Activated CD4-positive, alpha-beta T cell treated with anti-CD3 and anti-CD28 coated beads, Interleukin-2, amount 50 U/mL, for 24 hours (primary cell): ENCODE measurements at places on chromosomes 5 and 9.

DNA sequence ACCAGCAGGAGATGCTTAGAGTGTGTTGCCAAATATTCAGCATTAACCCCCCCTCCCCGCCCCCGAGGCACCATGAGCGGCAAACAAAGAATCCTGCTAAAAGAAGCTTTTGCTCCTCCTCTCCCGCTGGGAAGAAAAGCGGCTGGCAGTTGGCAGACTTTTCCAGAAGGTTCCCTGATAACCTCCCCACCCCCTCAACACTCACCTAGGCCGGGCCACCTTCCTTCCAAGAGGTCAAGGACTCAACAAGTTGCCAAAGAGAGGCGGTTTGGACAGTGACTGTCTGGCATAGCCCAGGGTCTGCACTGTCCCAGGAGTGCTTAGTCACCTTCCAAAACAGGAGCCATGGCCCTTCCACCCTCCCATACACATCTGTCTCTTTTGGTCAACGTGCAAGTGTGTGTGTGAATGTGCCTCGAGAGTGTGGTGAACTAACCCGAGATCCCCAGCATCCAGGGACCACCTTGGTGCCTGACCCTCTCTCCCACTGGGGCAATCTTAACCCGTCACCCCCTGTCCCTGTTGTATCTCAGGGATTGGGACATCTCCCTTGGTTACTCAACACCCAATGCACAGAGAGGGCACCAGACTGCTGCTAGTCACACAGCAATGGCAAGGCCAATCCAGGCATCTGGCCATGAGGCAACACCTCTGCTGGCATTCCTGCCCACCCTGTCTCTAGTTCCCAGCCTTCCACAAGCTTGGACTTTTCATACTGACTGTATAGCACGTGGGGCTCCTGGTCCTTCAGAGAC is 18.9 kb downstream of the CAMK2A start:
- no peak for DNase-seq

DNA sequence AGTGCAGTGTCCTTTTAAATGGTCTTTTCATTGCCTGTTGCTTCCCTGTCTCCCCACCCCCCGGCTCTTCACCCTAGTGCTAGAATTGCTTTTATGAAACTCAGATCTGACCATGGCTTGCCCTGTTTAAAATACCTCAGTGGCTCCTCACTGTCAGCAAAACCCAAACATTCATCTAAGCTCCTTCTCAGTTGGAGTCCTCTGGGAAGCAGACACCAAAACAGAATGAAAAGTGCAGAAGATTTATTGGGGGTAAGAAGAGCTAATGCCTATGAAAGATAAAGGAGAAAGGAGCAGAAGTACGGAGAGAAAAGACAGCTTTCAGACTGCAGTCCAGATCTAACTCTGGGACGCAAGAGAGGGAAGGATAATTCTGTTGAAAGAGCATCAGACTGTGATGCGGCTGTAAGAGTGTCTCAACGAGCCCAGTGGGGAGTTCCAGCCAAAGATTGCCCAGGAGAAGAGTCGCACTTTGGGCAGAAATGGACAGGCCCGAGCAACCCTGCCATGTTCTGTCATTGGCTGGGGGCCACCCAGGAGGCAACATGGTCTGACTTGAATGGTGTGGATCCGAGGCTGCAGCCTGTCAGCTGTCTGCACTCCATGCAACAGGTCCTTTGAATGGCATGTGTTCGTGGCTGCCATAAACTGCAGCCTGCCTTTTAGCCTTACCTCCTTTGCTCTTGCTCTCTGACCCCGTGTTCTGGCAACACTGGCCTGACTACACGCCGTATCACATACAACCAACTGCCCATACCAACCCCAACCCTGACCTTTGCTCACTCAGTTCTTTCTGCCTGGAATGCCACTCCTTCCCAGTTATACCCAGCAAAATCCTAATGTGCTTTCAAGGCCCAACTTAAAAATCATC is 55.9 kb downstream of the IRF1 start:
- DNase-seq = no peak

DNA sequence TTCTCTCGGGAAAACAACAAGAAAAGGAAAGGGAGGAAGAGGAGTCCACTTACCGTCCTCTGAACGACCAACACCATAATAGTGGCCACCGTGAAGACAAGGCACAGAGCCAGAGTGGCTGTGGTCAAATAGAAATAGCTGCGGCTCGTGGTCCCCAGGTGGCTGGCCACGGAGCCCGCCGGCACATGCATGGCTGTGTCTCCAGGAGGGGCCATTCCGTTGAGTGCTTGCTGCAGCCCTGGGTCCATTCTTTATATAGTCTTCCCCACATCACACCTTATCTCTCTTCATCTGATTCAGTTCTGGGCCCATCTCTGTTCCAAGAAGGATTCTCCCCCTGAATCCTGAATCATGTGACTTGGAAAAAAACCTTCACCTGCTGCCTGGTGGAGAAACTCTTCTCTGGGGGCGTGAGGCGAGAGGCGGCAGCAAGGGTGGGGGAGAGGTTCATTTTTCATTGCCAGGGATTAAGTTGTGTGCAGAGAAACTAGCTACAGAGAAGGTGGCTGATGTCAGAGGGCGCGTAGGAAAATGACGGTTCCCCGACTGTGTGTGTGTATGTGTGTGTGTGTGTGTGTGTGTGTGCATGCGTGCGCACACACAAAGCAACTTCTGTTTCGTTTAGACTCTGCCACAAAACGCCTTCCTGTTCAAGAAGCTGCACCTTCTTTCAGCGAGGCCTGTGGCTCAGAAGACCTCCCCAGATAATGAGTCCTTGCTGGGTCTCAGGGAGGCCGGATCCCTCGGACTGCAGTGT is at the start of gene TNFSF8:
TSS of gene TNFSF8 (minus strand) at position 536 of the 757 bp plus-strand sequence. CDS start at position 248, 288 bp downstream.
- peak; percentile 70 for DNase-seq

GRCh38 chr5:154038261-154038706 is 426 bp downstream of the FAM114A2 start:
- DNase-seq = no peak

DNA sequence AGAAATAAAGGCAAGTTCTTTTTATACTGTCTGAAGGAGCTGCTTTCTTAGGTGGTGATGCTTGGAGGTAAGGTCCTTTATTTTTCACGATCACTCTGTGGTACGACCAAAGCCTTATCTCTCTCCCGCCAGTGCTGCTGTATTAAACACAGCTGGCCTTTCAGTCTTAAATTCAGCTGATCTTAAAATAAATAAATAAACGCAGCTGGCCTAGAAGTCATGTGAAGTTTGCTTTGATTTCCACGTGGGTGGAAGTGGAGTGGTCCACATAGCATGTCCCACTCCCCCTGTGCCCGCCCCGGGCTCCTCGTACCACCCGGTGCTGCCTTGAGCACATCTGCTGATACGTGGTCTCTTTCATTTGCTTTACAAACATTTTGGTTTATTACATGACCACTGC is 260.4 kb downstream of the FANCC start:
- no peak for DNase-seq

- no peak for DNase-seq
Observed at GRCh38 chr5:157616785-157617184, 35.5 kb downstream of the SOX30 start.

GRCh38 chr9:99167694-99168093 is 54.0 kb downstream of the ALG2 start:
- no peak for DNase-seq

GRCh38 chr5:80054682-80055081 is 19.5 kb downstream of the THBS4 start:
- DNase-seq = no peak

GRCh38 chr9:78358329-78359051 is 61.6 kb downstream of the PSAT1 start:
- no peak for DNase-seq

DNA sequence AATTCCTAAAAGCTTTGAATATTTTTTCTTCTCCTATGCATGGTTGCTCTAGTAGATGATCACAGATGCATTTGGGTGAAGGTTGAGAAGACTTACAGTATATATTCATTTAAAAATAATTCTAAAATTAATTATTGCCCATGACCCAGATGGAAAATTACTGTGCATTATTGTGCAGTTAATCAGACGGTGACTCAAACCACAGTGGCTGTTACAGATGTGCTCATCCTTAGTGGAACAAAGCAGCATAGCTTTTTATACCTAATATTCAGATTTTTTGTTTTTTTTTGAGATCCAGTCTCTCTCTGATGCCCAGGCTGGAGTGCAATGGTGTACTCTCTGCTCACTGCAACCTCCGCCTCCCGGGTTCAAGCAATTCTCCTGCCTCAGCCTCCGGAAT is 10.7 kb downstream of the OR2V1 start:
- DNase-seq = no peak

DNA sequence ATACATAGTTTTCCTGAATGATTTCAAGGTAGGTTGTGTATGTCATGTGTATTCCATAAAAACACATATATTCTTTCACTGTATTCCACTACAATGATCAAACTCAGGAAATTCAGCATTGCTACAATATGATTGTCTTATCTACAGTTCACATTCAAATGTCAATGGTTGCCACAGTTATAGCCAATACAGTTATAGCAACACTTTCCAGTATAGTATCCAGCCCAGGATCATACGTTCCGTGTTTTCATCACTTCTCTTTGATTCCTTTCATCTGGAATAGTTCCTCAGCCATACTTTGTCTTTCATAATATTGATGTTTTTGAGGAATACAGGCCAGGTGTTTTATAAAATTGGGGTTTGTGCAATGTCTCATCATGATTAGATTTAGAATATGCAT is 9.5 kb downstream of the OR2S2 start:
- no peak for DNase-seq

DNA sequence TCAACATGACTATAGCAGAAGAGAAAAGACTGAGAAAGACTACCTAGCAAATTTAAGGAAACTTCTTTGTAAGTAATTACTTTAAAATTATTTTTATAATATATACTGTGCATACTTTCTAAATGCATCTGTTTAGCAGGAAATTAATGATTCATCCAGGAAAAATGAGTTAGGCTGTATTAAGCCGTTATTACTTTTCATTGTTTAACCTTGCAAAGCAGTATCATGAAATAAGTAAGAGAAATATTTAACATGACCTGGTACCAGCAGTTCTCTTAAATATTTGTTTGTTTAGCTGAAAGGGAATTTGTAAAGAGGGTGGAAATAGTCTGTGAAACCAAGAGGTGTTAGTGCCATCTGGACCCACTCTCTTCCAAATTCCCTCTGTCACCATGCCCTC is 175.0 kb downstream of the GNAQ start:
- DNase-seq = no peak

- DNase-seq = no peak
Observed at GRCh38 chr5:5792106-5792505, 369.6 kb downstream of the ICE1 start.

DNA sequence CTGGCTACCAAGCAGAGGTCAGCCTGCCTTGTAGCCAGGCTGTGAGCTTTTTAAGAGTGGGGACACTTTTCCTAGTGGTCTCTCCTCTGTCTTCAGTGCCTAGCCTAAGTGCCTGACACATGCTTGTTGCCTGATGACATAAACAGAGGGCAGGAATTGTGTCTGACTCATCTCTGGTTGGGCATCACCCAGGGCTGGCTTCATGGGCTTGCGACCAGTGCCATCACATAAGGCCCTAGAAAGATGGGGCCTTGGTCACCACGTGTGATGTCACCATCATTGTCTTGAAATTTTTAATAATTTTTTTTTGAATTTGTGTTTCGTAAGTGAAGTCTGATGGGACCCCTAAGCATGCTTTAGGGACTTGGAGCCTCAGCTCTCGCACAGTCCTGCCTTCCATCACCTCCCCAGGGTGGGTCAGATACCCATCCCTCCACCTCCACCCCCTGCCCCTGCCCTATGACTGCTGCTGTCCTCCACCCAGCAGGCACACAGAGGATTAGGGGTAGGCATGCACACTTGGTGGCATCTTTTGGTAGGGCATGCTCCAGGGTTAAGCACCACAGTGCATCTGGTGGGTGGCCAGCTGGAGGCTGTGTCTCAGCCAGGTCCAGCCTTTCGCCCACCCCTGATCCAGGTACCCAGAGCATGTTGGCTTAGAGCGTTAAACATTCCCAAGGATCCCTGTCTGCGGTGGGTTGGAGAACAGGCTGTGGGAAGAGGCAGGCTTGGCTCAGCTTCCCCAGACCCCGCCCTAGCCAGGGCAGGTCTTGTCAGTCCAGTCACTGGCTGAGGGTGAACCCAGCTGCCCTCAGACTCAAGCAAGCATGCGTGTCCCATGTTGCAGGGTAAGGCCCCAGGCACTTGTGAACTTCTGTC is 80.1 kb upstream of the SH3PXD2B start:
- no peak for DNase-seq
